ENCODE measurements at places on chromosomes 2 and 18. TPM values are rescaled to one million over a fixed set of nuclear protein-coding genes. Genes with fewer than 3 reads are reported as not detected.
A peak's percentile ranks its signal among the peaks of the same experiment; 100 is the strongest.

GRCh38 chr2:24015562-24016375 is 5.9 kb downstream of the MFSD2B start:
- DNase-seq = no peak

DNA sequence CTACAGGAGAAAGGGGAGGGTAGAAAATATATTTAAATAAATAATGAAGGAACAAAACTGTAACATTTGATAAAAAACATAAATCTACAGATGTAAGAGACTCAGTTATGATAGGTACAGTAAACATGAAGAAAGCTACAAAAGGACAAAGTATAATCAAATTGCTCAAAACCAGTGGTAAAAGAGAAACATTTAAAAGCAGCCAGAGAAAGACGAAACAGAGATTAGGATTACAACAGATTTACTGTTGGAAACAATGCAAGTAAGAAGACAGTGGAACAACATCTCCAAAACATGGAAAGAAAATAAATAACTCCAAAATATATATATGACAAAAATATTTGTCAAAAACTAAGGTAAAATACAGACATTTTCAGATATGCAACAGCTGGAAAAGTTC is 307.7 kb upstream of the REV1 start:
- no peak for DNase-seq

- no peak for DNase-seq
Observed at GRCh38 chr2:108145557-108146326, 94.0 kb upstream of the SULT1C3 start.

MC5R gene
- not detected for total RNA-seq

GRCh38 chr2:175734686-175735085 is 267.4 kb downstream of the LNPK start:
- peak; percentile 15 for DNase-seq

DNA sequence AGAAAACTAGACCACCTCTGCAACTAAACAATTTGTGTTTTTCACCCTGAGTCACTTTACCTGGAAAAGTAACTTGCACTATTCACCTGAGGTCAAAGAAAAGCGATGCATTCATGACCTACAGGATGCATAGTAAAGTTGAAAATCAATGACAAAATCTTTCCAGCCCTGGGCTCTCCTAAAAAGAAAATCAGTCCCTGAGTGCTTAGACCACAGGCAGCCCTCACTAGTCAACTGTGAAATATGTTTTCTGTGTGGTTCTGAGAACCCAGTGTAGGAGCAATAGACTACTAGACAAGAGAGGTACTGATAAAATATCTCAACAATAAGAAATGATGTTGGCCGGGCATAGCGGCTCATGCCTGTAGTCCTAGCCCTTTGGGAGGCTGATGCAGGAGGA is 133.1 kb downstream of the TXNL1 start:
- no peak for DNase-seq

NOSTRIN gene
- 41.5 TPM for total RNA-seq

DNA sequence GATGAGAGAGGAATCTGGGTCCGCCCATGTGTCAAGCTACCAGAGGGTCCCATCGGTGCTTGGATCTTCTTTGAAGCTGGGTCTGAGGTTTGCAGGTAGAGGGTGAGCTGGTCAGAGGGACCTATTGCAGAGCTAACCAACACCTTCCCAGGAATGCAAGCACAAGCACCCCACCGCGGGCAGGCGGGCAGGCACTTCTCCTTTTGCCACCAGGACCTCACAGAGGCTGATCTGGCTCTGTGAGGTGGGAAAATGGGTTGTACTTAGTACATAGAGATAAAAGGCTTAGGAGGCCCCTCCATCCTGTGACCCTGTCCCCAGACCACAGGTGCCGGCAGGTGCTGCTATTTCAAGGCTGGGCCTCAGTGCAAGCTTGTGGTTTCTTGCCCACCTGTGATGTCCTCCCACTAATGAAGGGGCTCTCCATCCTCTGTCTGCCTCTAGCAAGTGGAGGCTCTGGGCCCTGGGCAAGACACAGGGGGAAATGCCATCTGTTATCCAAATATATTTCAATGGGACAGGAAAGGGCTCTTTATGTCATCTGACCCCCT is 31.4 kb upstream of the IL37 start:
- no peak for DNase-seq

DNA sequence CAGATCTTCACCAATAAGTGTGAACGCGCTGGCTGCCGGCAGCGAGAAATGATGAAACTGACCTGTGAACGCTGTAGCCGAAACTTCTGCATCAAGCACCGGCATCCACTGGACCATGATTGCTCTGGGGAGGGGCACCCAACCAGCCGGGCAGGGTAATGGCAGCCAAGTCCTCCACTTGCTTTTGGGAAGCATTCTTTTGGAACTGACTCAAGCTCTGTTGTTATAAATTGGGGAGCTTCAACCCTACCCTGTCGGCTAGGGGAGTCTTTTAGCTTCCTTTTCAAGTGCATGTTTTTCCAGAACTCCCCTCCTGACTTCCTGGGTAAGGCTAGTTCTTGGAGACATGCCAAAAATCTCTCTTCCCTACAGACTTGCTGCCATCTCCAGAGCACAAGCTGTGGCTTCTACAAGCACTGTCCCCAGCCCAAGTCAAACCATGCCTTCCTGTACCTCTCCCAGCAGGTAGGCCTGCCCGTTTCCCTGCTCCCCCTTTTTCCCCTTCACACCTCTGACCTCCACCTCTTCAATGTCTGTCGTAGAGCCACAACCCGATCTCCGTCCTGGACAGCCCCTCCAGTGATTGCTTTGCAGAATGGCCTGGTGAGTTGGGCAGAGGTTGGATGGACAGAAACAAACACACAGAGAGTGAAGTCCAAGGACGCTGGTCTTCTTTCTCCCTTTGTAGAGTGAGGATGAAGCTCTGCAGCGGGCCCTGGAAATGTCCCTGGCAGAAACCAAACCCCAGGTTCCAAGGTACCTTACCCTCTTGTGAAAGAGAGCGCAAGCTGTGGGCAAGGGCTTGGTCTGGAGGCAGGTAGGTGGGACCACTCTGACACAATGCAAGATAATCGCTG is 1.5 kb downstream of the ZFAND2B start:
- peak; percentile 57 for DNase-seq

COL6A3 gene
- 199 TPM for total RNA-seq

GRCh38 chr2:216362730-216363129 is 9.6 kb downstream of the MARCHF4 start:
- DNase-seq = no peak

- DNase-seq = no peak
Observed at GRCh38 chr2:160418398-160418765, 75.2 kb downstream of the RBMS1 start.

GRCh38 chr18:58996131-58996641 is 131.5 kb downstream of the ZNF532 start:
- DNase-seq = no peak
